Iris pigment epithelial cell (primary cell): ENCODE measurements at places on chromosomes 1 and 21.

DNA sequence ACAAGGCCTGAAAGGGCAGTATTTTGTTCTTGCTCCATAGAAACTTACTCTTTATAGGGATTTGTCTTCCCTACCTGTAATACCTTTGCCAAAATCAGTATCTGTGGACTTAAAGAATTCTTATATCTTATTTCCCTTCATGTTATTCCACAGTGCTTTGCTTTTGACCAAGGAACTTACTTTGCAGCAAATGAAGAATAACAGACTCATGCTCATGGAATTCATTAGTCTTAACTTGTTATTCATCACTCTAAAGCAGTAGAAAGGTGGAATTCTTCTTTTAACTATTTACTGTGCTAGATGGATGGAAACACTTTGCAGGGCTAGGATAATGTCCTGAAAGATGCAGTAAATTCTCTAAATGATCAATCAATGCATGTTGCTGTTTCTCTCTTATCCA is 45.9 kb downstream of the DUSP10 start:
- no peak for DNase-seq

DNA sequence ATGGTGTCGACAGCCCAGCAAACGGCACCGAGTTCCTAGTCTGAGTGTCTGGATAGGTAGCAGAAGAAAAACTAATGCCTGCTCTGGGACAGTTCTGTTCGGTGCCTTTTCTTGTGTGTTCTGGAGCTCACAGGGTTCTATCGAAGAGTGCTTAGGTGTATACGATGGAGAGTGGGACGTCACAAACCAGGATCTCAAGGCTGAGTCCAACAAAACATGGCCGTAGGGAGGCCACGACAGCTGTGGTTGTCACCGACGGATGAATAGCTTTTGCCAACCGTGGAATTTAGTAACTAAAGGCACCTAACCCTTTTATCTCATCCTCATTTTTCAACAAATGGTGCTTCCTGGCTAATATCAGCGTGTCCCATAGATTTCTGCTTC is 635 bp upstream of the SYNJ1 start:
- DNase-seq, result no peak

DNA sequence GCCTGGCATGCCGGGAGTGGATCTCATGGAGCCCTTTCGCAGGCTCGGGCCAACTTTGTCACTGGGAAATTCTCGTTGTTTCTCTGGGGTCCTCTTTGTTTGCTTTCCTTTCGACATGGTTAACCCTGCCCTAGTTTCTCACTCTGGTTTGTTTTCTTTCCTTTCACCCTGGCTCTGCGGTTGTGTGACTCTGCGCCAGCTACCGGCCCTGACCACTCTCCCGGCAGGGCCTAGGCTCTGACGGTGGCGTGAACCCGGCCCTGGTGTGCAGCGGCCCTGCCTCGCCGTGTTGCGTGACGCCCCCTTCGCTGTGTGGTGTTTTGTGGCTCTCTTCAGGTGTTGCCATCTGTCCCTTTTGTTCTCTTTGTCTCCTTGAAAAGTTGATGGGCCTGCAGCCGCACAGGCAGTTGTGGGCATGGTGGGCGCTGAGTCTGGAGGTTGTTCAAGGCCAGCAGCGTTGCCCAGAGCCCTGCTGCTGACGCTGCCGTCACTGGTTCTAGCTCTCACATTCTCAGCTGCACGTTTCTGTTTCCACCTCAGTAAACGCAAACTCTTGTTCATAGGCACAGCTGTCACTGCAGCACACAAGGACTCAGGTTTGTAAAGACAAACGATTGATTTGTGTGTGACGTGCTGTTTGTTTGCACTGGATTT is 64.6 kb upstream of the DIP2A start:
- DNase-seq, result no peak

GRCh38 chr1:158932171-158932570 is 819 bp downstream of the PYHIN1 start:
- DNase-seq, result no peak

DNA sequence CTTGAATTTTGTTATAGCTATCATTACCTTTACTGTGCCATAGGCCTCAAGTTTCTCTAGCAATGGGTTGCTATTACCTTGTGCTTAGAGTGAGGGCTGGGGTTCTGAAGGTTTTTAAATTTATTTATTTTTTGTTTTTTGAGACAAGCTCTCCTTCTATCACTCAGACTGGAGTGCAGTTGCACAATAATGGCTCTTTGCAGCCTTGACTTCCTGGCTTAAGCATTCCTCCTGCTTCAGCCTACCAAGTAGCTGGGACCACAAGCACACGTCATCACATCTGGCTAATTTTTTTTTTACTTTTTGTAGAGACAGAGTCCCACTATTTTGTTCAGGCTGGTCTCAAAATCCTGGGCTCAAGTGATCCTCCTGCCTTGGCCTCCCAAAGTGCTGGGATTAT is 41.5 kb downstream of the SNX27 start:
- DNase-seq, result peak; percentile 95

- no peak for DNase-seq
These were observed 2.2 kb downstream of the SMCP start for GRCh38 chr1:152880316-152880715.

DNA sequence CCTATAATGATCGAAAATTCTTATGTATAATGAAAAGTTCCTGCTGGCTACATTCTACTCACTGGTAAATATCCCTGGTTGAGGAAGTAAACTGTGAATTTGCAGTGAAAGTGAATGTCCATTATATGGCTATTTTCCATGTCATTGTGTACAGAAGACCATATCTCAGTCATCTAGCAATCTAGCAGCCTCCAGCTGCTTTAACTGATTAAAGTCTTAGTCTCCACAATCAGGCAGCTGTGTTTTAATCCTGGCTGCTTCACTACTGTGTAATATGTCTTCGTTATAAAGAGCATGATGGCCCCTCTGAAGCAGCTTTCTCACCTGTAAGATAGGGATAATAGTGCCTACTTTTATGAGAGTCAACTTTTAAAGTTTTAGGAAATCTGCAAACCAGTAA is 11.4 kb downstream of the CLCA2 start:
- no peak for DNase-seq

DNA sequence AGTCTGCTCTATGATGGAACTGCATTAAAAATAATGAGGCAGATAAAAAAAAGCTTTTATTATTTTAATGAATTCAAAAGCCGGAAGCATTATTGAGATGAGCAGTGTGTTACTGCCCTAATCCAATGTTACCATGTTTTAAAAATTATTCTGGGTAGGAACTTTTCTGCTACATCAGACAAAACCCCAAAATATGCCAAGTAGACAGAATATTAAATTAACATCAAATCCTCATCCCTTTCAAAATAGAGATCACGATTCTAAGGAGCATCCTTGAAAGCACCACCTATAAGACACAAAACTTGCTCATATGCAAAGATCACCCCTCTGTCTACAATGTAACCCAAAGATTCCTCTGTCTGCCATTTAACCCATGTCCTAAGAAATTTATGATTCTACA is 357.5 kb downstream of the SMYD3 start:
- no peak for DNase-seq

- DNase-seq, result peak; percentile 42
These were observed 326.5 kb upstream of the SGIP1 start for GRCh38 chr1:66207484-66207883.

DNA sequence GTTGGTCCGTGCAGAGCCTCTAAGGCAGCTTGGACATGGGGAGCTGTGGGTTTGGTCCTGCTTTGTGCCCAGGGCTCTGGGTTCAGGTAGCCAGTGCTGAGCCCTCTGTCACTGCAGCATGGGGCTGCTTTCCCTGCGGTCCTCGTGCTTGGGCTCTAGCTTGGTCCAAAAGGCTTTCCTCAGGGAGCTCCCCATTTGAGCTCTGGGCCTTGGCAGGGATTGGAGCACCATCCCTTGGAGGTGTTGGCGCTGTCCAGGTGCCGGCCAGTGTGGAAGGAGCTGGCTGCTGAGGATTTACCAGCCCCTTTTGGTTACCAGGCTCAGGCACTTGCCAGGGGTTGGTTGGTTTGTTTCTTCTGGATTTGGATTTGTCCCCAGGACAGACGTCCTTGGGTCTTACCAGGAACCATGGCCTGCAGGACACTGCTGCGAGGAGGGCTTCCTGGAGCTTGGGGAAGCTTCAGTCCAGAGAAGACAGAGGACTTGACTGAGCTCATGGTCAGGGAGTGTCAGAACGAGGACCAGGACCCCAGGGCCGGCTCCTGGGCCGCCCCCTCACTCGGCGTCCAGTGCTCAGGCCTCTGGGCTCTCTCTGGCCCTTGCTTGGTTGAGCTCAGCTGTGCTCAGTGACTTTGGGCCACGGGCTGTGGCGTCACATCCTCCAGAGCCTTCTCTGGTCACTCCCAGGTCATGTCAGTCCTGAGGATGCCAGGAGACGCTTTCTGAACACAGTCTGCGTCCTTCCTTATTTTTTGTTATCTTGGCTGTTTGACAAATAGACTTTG is 224.7 kb downstream of the CAMTA1 start:
- DNase-seq, result no peak

- peak; percentile 88 for DNase-seq
These were observed 40.7 kb upstream of the DHCR24 start for GRCh38 chr1:54927472-54928240.

- DNase-seq, result no peak
These were observed 31.0 kb downstream of the NENF start for GRCh38 chr1:212463565-212464285.

DNA sequence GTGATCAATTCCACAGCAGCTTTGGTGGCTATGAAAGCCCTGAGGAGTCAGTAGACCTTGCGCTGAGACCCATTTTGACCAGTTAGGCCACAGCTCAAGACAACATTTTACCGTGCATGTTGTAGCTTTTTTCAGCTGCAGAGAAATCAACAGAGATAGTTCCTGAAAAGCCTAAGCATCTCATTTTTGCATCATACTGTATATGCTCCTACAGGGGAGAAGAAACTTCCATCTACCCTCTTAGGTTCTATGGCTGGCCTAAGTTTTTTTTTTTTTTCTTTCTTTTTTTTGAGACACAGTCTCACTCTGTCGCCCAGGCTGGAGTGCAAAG is 24.8 kb upstream of the EYA3 start:
- DNase-seq, result no peak

DNA sequence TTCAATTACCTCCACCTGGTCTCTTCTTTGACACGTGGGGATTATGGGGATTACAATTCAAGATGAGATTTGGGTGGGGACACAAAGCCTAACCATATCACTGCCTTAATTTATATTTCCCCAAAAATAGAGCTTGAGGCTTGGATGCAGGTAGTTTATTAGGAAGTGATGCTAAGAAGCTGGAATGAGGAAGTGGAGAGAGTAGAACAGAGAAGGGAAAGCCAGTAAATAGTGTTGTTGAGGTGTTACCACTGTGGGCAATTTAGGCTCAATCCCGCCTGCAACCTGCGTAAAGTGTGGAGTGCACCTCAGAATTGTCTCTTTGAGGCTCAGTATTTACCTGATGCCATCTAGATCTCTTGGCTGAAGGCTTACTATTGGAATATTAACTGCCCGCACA is 4.9 kb upstream of the DOCK7 start:
- DNase-seq, result no peak

- DNase-seq, result no peak
These were observed 10.8 kb upstream of the ERMAP start for GRCh38 chr1:42806171-42806570.

DNA sequence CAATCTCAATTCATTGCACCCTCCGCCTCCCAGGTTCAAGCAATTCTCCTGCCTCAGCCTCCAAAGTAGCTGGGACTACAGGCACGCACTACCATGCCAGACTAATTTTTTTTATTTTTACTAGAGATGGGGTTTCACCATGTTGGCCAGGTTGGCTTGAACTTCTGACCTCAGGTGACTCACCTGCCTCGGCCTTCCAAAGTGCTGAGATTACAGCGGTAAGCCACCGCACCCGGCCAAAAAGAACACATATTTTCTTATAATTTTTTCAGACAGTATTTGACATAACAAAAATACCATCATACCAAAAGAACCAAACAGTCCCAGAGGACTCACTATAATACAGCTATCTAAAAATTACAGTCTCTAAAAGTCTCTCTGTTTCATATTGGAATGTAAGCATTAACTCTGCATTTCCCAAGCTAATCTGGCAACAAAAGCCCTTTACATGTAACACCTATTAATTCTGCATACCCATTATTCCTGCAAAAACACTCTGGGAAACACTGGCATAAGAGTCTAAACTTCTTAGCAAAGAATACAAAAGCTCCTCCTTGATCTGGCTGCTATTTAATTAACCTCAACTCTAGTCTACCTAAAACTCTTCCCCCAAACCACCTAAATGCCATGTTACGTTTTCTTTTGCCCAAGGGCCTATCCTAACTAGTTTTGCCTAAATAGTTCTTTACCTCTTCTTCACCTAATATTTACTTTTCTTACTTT is 26.9 kb downstream of the WDR26 start:
- DNase-seq, result peak; percentile 12

- DNase-seq, result no peak
These were observed 67.6 kb downstream of the USP24 start for GRCh38 chr1:55147524-55147923.

- DNase-seq, result no peak
These were observed 132.1 kb downstream of the ETS2 start for GRCh38 chr21:38937844-38938243.

DNA sequence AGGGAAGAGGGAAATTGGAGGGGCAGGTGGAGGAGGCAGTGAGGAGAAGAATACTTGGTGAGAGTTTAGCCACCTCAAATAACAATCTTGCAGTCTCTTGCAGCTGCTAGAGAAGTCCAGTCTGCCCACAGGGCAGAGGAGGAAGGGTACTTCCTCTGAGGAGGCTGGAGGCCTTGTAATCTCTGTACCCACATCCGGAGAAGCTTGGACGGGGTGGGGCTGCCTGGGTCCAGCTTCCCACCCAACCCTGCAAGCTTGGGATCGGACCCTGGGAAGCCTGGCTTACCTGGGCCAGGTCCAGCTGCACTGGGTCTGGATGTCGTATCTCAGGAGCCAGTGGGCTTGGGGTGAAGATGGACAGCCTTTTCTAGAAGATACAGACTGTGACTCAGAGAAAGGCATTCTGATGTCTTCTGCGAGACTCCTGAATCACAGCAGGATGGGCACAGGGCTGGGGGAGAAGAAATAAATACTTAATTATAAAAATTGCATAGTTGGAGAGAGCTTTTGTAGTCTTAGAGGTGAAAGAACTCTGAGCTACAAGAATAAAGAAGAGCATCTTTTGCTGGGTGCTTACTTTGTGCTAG is 111.8 kb upstream of the JUN start:
- DNase-seq, result no peak

DNA sequence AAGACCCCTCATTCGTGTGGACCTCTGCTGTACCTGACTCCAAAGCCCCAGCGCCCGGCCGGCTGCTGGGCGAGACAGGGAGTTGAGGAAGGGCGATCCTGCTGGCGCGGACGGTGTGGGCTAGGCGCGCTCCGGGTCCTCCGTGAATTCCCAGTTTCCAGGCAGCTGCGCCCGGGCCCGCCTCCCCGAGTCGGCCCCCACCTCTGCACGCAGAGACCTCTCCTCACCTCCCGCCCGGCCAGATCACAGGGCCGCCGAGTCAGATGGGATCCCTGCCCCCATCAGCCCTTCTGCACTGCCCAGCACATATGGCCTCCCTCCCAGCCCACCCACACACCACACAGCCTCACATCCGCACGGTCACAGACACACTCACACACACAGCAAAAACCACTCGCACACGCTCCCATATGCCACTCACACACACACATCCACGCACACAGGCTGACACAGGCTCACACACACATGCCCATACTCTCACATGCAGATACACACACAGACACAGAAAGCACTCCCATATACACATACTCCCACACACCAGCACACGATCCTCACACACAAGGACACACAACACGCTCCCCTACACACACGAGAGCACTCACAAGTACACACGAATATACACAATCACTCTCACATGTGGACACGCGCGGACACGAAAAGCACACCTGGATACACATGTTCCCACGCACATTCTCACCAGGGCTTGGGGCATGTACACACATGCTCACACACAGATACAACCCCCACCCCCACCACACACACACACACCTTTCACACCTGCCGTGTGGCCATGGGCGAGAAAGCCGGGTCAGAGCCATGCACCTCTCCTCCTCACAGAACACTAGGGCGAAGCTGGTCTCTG is 7.2 kb upstream of the GUCA2B start:
- DNase-seq, result no peak
